GM12891 (cell line): ENCODE measurements at places on chromosomes 3 and 15.

GRCh38 chr15:98121957-98122356, 161.5 kb downstream of the ARRDC4 start:
- DNase-seq, result no peak

DNA sequence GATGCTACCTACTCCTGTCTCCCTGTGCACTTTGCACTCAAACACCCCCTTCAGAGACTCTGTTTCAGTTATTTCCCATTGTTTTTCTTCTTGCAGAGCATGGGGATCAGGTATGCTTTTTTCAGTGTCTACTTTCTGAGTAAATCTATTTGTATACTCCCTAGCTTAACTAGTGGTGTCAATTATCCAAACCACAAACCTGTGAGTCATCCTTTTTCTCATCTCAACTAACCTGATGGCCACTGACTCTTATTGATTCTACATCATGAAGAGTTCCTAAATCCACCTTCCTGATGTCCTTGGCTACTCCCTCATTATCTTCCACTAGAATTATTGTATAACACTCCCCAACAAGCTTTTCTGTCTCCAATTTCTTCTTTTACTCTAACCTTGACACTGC, 68.0 kb downstream of the DIPK2A start:
- no peak for DNase-seq

- DNase-seq, result no peak
Measured at GRCh38 chr15:94168250-94168649, 63.1 kb upstream of the MCTP2 start.

GRCh38 chr3:73081140-73081539, 19.7 kb downstream of the EBLN2 start:
- DNase-seq, result no peak

- no peak for DNase-seq
Measured at GRCh38 chr3:4531478-4532025, 38.4 kb downstream of the ITPR1 start.

DNA sequence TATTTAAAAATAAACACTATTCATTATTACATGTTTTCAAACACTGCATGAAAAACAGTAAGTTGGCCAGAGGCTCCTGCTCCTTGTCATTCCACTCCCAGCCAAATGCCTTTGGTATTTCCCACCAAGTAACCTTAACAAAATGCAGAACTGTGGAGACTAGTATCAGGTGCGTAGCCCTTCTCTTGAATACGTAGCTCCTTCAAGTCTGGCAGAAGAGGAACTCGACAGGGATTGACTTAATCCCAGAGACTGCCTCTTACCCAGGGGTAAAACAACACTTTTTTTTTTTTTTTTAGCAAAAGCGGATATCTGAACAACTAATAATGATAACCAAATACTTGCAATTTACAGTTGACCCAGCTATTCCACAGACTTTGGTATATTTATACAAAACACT, 738 bp downstream of the COMMD2 start:
- no peak for DNase-seq
